ENCODE measurements at places on chromosomes 7 and 10.
A peak's percentile ranks its signal among the peaks of the same experiment; 100 is the strongest.

DNA sequence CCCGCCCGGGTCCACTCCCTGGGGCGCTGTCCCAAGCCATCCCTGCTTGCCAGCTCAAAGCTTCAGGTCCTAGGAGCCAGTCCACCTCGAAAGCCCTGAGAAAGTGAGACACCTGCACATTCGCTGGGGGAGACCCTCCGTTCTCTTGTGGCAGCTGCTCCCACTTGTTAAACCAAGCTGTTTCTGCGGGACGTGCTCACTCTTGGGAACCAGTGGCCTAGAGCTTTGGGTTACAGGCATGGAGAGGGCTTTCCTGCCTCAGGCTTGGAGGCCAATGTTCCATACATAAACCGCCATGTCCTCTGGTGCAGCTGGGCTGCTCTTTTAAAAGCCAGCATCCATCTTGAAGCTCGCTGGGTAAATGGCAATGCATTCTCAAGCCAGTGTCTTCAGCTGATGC lies 19.9 kb upstream of the TTYH3 start:
- no peak for DNase-seq

DNA sequence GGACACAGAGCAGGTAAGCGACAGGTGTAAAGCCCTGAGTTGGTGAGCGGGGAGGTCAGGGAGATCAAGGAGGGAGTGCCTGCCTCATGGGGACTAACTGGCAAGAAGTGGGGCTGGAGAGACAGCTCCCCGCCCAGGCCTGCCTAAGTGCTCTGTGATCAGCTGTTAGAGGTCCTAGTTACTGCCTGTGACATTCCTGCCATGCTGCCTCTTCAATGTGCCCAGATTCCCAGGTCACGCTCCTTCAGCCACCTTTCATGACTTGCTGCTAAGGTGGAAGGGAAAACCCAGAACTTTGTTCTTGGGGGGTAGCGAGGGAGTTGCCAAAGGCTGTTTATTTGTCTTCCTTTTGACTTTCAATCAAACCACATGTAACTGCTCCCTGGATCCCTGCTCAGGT lies 114.3 kb upstream of the ZNF438 start:
- DNase-seq = no peak

GRCh38 chr10:74922921-74923320 lies 96.5 kb downstream of the KAT6B start:
- DNase-seq = no peak

DNA sequence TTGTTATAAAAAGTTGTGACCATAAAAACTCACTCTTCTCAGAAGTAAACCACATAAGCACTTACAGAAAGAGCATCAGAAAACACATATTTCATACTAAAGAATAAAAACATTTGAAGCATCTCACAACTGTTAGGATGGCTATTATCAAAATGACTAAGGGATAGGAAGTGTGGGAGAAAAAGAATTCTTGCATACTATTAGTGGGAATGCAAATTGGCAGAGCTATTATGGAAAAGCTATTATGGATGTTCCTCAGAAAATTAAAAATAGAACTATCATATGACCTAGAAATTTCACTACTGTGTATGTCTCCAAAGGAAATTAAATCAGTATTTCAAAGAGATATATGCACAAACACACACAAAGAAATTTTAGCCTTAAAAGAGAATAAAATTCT lies 25.2 kb upstream of the POT1 start:
- no peak for DNase-seq

DNA sequence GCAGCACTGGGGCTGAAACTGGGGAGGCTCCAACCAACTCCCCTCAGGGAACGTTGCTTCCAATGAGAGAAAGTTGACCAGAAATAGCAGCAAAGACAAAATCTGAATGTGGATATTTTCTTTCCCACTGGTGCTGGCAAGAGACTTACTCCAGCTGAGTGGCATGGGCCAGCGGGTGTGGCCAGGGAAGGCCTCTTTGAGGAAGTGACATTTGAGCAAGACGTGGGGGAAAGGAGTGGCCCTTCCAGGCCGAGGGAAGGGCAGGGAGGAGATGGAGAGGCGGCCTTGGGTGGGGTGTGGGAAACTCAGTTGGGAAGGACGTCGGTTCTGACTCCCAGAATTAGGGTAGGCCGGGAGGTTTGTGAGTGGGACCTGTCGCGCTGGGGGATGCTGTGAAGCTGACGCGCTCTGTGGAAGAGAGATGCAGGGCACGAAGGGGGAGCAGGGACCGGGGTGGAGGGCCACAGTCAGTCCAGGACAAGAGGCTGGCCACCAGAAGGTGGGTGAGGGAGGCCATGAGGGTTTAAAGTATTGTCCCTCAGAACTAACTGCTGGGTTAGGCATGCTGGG lies 96.7 kb upstream of the IKZF1 start:
- no peak for DNase-seq

DNA sequence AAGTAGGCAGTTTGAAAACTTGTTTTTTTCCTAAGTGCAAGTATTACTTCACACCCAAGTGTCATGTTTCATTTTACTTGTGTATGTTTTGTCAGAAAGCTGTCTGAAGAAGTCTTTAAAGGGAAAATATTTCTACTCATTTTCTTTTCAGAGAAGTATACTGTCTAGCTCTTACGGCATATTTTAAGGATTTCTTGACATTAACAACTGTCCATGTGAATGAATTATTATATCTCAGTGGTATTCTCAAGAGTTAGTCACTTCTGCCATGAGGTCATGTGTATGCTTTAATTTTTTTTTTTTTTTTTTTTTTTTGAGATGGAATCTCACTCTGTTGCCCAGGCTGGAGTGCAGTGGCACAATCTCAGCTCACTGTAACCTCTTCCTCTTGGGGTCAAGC lies 229.5 kb downstream of the BICC1 start:
- no peak for DNase-seq

GRCh38 chr10:593901-594457 lies 95.5 kb downstream of the DIP2C start:
- no peak for DNase-seq

DNA sequence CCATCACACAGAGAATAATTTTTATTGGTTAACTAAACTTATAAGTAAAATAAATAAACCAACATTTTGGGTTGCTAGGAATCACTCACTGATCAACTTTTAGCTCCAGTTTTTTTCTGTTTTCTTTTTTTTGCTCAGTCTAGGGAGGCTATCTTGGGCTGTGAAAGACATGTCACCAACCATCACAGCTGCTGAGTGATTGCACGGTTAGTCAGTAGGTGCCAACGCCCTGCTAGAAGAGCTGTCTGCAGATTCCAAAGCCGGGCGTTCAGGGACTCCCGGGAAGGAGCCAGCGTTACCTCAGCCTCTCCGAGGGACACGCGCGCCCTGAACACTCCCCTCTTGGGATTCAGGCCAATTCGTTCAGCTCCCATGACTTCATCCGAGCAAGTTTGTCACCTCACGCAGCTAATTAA lies 604 bp upstream of the STAM start:
- DNase-seq = peak; percentile 76

DNA sequence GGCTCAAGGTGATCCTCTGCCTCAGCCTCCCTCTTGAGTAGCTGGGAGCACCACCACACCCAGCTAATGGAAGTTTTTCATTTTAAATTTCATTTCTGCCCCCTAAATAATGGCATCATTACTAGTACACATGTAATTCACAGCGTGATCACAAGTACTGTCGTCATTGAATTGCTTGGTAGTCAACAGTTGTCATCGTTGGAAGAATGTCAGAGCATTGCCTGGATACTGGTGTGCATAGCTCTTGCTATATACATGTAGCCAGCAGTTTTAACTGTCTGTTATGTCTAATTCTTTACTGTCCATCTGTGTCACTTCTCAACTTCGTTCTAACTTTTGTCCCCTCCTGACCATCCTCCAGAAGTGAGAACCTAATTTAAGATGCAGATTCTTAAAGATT lies 62.1 kb downstream of the CRPPA start:
- DNase-seq = no peak

- DNase-seq = no peak
Observed at GRCh38 chr7:8277394-8277982, 15.5 kb upstream of the ICA1 start.

- no peak for DNase-seq
Observed at GRCh38 chr10:66981361-66982052, 55.7 kb downstream of the LRRTM3 start.

- no peak for DNase-seq
Observed at GRCh38 chr10:125756196-125756595, 19.4 kb downstream of the MMP21 start.

DNA sequence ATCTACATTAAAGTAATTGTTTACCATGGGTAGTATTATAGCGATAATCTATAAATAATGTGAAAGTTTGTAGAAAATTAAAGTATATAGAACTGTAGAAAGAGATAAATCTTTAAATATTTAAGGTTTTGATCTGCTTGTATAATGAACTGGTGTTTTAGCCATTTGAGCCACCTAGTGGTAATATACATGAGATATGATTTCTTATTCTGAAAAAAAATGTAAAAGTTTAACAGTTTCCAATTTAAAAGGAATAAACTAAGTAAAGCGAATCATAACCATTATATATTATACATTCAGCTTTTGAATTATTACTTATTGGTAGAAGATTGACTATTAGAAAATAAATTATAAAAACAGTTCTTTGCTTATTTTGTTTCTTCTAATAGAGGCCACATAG lies 91.2 kb downstream of the OTUD1 start:
- no peak for DNase-seq

DNA sequence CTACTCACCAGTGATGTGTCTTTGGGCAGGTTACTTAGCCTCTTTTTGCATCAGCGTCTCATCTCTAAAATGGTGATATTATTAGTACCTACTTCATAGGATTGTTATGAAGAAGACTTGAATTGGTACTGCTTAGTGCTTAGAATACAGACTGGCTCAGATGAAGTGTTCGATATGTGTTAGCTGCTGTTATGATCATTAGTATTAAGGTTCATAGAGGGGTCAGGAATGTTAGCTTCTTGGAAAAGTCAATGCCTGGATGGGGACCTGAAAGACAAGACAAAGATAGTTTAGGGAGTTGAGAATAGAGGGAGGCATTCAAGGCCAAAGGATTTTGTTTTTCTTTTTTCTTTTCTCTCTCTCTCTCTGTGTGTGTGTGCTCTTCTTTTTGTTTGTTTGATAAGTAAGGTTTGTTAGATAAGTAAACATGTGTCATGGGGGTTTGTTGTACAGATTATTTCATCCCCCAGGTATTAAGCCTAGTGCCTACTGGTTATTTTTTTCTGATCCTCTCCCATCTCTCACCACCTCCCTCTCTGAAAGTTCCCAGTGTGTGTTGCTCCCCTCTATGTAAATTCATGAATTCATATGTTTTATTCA lies 63.3 kb downstream of the MDFIC start:
- no peak for DNase-seq

DNA sequence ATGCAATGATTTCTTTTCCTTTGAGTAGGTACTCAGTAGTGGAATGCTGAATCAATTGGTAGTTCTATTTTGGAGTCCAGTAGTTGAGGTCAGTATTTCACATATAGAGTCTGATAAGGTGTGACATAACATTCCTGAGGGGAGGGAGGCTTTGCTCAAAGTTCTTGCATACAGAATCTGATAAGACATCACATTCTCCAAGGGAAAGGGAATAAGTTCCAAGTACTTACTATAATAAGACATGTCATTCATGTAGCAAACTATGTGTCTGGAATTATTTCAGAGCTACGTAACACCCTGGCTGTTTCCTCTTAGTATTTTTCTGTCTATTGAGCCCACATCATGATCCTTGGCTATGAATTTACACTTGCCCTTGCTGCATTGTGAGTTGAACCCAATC lies 74.3 kb upstream of the POM121L12 start:
- DNase-seq = no peak

GRCh38 chr7:17952387-17952786 lies 12.1 kb upstream of the SNX13 start:
- no peak for DNase-seq

GRCh38 chr10:124701435-124701834 lies 42.7 kb downstream of the FAM53B start:
- DNase-seq = no peak

- DNase-seq = no peak
Observed at GRCh38 chr10:4307910-4308309, 518.1 kb upstream of the AKR1E2 start.
